Small intestine (tissue), 16 donors: ENCODE measurements at places on chromosomes 12 and 14. TPM values are rescaled to one million over a fixed set of nuclear protein-coding genes. Genes with fewer than 3 reads are reported as not detected.

Gene PUS7L
- 2.2 TPM for polyA plus RNA-seq

Gene FAM90A1
- 0.27 TPM for polyA plus RNA-seq

Gene GTF2H3
- 6.7 TPM for polyA plus RNA-seq

Gene LAG3
- polyA plus RNA-seq: 0.67 TPM

Gene MYH7
- 4.0 TPM for polyA plus RNA-seq

Gene PXMP2
- polyA plus RNA-seq: 49.2 TPM

DNA sequence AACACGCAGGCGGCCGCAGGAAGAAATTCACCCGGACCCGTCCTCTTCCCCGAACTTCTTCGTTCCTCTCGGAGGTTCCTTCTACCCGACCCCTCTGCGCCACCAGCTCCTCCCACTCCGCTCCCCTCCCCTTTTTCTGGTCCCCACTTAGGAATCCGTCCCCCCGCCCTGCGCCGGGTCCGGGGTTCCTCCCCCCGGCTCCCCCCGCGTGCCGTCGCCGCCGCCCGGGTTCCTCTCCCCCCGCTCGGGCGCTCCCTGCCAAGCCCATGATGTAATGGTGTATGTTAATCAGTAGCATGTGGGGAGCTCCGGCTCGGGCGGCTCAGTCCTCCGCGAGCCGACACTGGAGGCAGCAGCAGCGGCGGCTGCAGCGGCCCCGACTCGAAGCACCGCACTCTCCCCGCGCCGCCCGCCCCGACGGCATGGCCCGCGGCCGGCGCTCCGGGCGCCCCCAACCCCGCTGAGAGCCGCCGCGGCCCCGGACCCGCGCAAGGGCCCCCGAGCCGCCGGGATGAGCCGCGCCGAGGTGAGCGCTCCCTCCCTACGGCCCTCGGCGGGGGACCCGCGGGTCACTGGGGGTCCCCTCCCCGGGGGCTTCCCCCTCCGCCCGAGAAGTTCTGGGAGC is 1.0 kb upstream of the SAMD4A start:
- peak overlapping the region; percentile 86 for H3K4me3 ChIP-seq
- no peaks in the 10 kb centered on the region for H3K36me3 ChIP-seq
- peaks cover 9% of the 10 kb centered on the region for H3K4me1 ChIP-seq
- peak; percentile 91 for DNase-seq
- H3K27me3 ChIP-seq: no peaks in the 10 kb centered on the region
- H3K27ac ChIP-seq: peak overlapping the region; percentile 96

- no peak for DNase-seq
- no peak overlapping the region for H3K4me3 ChIP-seq
- no peak overlapping the region for H3K27ac ChIP-seq
Measured at GRCh38 chr12:105944628-105945027, 194.1 kb downstream of the NUAK1 start.

Gene ATP23
- 5.4 TPM for polyA plus RNA-seq

DNA sequence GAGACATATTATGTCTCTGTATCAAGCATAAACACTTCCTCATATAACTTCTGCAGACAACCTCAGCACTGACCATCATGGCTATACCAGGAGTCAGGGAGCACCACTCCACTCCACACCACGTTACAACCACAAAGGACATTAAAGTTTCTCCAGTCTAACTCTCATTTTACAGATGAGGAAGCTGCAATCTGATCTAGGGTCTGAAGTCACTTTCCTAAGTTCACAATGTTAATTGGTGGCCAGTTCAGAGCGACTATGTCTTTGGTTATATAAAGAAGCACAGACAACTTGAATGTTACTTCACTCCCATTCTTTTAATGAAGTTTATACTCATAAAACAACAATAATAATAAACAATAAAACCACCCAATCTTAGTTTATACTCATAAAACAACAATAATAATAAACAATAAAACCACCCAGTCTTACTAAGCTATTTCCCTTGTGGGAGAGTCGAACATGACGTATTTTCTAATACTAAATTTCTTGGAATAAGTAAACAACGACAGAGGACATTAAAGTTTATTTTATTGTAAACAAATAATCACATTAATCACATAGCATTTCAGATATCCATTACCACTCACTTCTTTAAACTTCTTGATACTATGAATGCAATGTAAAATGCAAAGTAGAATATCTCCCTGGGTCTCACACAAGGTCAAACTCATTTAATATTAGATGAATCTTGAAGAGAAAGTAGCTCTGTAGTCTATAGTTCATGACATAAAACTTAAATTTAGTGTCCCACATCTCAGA is 72.4 kb upstream of the SSTR1 start:
- H3K27me3 ChIP-seq: no peaks in the 10 kb centered on the region
- H3K27ac ChIP-seq: no peak overlapping the region
- no peaks in the 10 kb centered on the region for H3K4me1 ChIP-seq
- DNase-seq: no peak

Gene RFLNA
- polyA plus RNA-seq: 92.7 TPM

Gene KCNMB4
- 0.81 TPM for polyA plus RNA-seq

GRCh38 chr12:89682284-89682683 is 26.4 kb downstream of the ATP2B1 start:
- no peaks in the 10 kb centered on the region for H3K27me3 ChIP-seq
- no peak for DNase-seq
- H3K36me3 ChIP-seq: no peaks in the 10 kb centered on the region
- no peaks in the 10 kb centered on the region for H3K4me1 ChIP-seq
- H3K27ac ChIP-seq: no peak overlapping the region
- H3K4me3 ChIP-seq: no peak overlapping the region
